Fibroblast of skin of left biceps (primary cell): ENCODE measurements at places on chromosomes 1 and 21.

DNA sequence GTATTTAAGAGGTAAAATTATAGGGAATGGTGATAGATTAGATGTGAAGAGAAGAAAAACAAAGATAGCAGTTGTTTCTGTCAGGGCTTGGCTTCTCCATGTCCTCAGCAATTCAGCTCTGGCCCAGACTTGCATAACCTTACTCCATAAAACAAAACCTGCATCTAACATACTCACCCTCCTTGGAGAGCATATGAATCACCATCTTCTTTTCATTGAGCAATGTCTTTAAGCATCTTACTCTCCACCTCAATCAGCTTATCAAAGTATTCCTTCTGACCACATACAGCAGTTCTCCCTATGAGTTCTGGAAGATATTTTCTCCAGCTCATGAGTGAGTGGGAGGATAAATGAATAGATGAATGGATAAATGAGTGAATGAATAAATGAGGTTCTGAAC lies 49.0 kb downstream of the RAB3B start:
- DNase-seq = no peak

GRCh38 chr1:240199758-240200645 lies 108.3 kb downstream of the FMN2 start:
- no peak for DNase-seq

- DNase-seq = no peak
Observed at GRCh38 chr1:116396769-116397168, 23.7 kb downstream of the ATP1A1 start.

- DNase-seq = no peak
Observed at GRCh38 chr1:214310777-214311690, 30.1 kb downstream of the SMYD2 start.

GRCh38 chr1:28845786-28846543 lies 34.0 kb downstream of the OPRD1 start:
- DNase-seq = no peak

DNA sequence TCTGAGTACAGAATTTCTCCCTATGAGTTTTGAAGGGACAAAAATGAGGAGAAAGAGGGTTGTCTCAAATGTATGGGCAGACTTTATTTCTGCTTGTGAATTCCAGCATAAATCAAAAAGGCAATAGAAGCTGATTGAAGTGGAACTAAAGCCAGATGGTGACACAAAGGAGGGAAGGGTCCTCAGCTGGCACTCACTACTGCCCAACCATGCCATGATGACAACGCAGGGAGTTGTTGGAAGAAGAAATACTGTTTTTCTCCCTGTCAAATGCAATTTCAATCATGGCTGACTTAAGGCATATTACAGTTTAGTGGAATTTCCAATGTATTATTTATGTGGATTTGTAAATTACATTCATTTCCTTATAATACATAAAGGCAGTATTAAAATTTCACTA lies 805.8 kb downstream of the ADGRL2 start:
- DNase-seq = no peak

DNA sequence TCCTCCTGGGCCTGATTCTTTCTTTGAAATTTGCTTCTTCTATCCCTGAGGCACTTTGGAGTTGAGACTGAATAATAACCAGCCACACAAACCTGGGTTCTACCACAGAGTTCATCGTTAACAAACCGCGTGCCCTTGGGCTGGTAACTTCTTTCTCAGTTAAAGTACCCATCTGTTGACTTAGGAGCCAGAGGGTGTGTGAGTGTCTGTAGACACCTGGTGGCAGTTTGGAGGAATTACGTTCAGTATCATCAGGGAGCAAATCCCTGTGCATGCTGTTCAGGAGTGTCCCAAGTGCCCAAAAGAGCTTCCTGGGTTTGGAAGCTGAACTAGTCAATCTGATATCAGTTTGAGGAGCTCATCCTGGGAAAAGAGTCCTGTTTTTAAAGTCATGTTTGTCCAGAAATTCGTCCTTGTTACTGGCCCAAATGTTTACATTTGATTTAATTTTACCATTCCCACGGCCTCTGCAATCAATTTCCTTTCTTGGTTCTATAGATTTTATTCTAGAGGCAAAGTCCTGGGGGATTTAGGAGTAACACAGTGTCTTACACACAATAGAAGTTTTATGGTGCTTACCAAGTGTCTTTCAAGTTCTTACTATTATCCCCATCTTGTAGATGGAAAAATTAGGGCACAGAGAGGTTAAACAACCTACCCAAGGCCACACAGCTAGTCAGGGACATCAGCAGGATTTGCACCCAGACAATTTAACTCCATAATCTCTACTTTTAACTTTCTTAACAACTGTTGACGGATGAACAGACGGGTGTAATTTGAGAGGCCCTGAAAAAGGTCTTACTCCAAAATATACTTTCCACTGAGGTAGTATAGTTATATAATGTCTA lies 26.7 kb upstream of the RPTN start:
- DNase-seq = no peak

- no peak for DNase-seq
Observed at GRCh38 chr1:26184086-26184485, 6.3 kb upstream of the CATSPER4 start.

DNA sequence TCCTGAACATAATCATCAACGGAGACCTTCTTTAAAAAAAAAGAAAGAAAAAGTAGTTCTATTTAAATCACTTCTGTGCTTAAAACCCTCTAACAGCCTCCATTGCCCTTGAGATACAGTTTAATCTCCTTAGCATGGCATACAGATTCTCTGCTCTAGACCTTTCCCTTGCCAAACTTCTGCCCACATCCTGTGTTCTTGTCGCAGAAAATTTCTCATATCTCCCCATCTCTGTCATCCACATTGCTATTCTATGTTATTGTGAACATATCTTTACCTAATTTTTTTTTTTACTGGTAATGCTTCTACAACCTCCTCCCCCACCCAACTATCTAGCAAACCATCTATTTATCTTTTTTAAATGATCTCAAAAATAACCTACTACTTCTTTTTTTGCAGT lies 135.7 kb upstream of the PROX1 start:
- DNase-seq = no peak

GRCh38 chr1:205978676-205979075 lies 24.5 kb downstream of the RAB7B start:
- DNase-seq = no peak

GRCh38 chr1:54781023-54781723 lies 16.9 kb upstream of the PARS2 start:
- DNase-seq = no peak

GRCh38 chr1:198232378-198232777 lies 75.6 kb downstream of the NEK7 start:
- no peak for DNase-seq

- no peak for DNase-seq
Observed at GRCh38 chr1:208778417-208778816, 534.2 kb upstream of the PLXNA2 start.

GRCh38 chr1:88800382-88801051 lies 90.8 kb downstream of the GTF2B start:
- no peak for DNase-seq

GRCh38 chr1:82752046-82752445 lies 951.3 kb downstream of the ADGRL2 start:
- no peak for DNase-seq

- peak; percentile 55 for DNase-seq
Observed at GRCh38 chr1:55781944-55782482, 566.8 kb upstream of the USP24 start.

- peak; percentile 85 for DNase-seq
Observed at GRCh38 chr1:91650764-91651163, 150.1 kb downstream of the CDC7 start.

DNA sequence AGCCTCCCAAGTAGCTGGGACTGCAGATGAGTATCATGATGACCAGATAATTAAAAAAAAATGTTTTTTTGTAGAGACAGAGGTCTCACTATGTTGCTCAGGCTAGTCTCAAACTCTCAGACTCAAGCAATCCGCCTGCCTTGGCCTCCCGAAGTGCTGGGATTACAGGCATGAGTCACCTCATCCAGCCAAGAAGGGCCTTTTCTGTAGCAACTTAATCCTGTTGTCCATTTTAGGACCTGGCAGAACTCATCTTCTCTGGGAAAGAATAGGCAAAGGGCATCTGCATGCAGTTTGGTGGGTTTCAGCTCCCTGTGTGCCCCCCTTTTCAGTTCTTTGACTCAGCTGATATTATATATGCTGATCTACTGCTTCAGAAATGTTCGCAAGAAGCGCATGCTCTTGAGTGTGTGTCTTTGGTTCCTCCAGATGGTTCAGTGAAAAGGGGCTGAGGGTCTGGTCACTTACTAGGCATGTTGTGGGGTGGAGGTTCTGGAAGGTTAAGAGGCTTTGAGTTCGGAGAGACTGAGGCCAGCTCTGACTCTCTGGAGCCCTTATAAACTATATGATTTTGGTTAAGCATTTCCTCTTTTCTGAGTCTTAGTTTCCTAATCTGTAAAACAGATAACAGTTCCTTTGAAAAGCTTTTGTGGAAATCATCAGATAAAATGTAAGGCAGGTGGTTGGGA lies 19.4 kb upstream of the SRSF4 start:
- no peak for DNase-seq

- no peak for DNase-seq
Observed at GRCh38 chr1:66278260-66279021, 255.5 kb upstream of the SGIP1 start.

DNA sequence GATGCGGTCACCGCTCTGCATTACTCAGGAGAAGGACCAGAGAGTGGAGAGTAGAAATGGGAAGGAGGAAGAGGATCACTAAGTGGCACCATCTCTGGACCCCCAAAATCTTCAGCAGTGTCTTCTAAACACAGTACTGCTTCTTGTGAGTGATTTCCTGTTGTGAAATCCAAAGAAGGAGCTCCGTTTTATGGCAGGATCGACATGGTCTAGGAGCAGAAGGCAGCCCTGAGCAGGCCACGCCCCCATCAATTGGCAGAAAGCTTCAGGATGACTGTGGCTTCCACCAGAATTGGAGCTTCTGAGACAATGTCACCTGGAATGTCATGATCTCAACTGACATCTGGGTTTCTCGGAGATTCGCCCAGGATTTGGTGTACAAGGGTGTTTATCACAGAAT lies 171.5 kb downstream of the ADSS2 start:
- no peak for DNase-seq

DNA sequence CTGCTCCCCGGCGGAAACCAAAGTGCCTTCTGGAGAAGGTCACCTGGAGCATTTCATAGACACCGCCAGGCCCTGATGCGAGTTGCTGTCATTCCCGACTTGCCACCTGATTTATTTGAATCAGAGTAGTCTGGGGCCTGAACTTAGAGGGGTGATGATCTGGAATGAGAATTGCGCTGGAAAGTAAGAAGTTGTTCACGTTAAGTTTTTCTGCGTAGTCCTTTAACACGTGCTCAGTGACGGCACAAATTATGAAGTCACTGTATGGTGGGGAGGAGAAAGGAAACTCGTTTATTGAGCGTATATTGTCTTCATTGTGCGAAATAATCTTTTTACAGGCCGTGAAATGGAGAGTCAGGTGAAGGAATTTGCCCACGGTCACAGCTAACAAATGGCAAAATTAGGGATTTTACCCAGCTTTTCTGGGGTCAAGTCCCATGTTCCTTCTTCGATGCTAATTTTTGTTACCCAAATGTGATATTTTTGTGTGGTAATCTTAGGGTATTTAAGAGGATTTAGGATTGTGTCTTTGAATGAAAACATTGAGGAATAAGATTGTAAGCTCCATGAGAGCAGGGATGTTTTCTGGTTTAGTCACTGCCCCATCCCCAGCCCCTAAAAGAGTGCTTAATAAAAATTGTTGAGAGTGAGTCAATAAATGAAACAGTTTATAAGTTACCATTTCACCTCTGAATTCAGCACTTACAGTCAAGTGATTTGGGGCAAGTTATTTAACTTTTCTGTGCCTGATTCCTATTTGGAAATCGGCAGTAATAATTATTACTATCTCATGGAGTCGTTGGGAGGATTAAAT lies 46.4 kb upstream of the NBL1 start:
- no peak for DNase-seq

GRCh38 chr1:44775930-44776729 lies 790 bp downstream of the RPS8 start:
- DNase-seq = no peak

- no peak for DNase-seq
Observed at GRCh38 chr1:29356663-29357062, 120.3 kb downstream of the PTPRU start.

GRCh38 chr1:239708622-239709021 lies 322.3 kb downstream of the CHRM3 start:
- DNase-seq = no peak

- DNase-seq = no peak
Observed at GRCh38 chr1:173191011-173191705, 16.0 kb downstream of the TNFSF4 start.

- no peak for DNase-seq
Observed at GRCh38 chr1:215923129-215923824, 356.2 kb downstream of the KCTD3 start.

DNA sequence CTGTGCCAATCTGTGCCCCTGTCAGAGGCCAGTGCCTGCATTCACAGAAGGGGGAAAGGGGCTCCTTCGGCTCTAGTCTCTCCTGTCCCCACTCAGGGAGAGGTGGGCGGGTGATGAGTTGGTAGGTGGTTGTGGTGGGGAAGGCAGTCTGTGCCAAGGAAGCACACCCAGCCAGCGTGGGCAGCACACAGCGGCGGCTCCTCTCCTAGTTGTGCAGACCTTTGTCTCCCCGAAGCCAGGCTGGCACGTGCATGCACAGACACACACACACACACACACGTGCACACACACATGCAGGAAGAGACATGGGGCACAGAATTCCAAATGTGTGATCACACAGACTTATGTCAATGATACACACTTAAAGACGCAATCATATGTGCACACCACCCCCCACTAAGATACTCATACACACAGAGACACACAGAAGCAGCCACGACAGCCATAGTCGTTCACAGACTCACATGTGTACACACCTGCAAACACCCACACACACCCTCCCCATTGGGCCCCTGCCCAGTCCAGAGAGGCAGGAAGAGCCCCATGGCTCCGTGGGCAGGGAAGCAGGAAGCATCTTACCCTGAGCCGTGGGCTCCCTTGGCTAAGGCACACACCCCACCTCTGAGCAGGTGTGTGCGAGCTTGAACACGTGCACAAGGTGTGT lies 16.4 kb downstream of the RIMS3 start:
- no peak for DNase-seq

GRCh38 chr1:90719330-90720144 lies 2.4 kb upstream of the BARHL2 start:
- no peak for DNase-seq

- DNase-seq = no peak
Observed at GRCh38 chr1:154746622-154747299, 123.3 kb downstream of the KCNN3 start.

GRCh38 chr1:15418806-15419515 lies 9.3 kb downstream of the EFHD2 start:
- DNase-seq = no peak

- DNase-seq = no peak
Observed at GRCh38 chr1:97764991-97765390, 155.8 kb downstream of the DPYD start.

GRCh38 chr1:228408869-228409805 lies 2.5 kb upstream of the TRIM11 start:
- DNase-seq = no peak
